ENCODE measurements at places on chromosomes 16 and 17.
A peak's percentile ranks its signal among the peaks of the same experiment; 100 is the strongest.

- DNase-seq: no peak
Observed at GRCh38 chr17:68792873-68793272, 162.3 kb downstream of the ABCA8 start.

DNA sequence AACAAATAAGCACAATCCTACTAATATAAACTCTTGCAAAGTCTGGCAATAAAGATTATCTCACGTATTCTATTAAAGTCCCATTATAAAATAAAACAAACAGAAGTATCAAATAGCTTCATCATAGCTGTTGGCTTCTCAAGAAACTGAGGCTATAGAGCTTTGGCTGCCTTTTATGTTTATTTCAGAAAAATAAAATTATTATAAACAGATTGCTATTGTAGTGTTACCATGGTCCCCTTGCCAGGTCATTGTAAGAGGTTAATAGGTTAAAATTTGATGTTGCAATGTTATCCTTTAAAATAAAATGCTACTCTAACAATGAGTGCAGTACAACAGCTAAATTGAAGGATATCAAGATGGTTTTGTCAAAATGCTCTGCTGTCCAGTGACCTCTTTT lies 828.8 kb upstream of the SOX9 start:
- no peak for DNase-seq

GRCh38 chr17:82228842-82229697 lies at the start of gene SLC16A3:
TSS of gene SLC16A3 (plus strand) at chr17:82229042. CDS start at chr17:82236009, 6,967 bp downstream.
- DNase-seq: no peak

DNA sequence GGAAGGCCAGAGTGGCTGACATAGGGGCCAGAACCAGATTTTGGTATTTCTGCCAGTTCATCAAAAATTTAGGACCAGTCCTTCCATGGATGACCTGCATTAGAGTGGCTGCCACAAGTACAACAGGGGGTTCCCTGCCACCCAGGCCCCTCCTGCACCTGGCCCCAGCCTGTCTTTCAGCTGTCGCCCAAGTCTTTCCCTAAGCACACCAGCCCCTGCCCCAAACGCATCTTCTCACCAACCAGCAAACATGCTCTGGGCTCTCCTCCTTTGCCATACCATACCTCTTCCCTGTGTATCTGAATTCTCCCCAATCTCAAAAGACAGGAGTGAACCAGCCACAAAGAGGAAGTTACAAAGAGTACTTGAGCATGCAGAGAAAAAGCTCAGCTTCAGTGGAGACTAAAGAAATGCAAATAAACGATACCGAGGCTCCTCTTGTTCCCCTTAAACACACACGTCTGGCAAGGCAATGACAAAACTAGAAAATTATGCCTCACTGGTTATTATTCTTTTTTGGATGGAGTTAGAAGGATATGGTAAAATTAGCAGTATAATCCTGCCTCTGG lies 130.6 kb downstream of the DYNLRB2 start:
- no peak for DNase-seq

DNA sequence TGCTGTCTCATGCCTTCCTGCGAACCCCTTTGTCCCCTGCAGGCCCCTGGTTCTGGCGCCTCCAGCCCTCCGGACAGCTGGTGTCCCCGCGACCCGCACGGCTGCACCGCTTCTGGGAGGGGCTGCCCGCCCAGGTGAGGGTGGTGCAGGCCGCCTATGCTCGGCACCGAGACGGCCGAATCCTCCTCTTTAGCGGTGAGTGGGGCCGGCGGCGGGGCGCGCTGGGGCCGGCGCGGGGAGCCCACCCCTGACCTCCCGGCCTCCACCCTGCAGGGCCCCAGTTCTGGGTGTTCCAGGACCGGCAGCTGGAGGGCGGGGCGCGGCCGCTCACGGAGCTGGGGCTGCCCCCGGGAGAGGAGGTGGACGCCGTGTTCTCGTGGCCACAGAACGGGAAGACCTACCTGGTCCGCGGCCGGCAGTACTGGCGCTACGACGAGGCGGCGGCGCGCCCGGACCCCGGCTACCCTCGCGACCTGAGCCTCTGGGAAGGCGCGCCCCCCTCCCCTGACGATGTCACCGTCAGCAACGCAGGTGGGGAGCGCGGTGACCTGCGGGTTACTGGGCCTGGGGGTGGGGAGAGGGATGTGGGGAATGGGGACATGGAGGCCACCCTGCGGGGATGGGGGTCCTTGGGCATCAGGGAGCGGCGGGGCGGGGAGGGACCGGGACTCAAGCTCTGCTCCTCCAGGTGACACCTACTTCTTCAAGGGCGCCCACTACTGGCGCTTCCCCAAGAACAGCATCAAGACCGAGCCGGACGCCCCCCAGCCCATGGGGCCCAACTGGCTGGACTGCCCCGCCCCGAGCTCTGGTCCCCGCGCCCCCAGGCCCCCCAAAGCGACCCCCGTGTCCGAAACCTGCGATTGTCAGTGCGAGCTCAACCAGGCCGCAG lies 7.1 kb upstream of the IL32 start:
- DNase-seq: peak; percentile 66

GRCh38 chr16:35146031-35146710 lies 1686.8 kb downstream of the TP53TG3F start:
- no peak for DNase-seq

DNA sequence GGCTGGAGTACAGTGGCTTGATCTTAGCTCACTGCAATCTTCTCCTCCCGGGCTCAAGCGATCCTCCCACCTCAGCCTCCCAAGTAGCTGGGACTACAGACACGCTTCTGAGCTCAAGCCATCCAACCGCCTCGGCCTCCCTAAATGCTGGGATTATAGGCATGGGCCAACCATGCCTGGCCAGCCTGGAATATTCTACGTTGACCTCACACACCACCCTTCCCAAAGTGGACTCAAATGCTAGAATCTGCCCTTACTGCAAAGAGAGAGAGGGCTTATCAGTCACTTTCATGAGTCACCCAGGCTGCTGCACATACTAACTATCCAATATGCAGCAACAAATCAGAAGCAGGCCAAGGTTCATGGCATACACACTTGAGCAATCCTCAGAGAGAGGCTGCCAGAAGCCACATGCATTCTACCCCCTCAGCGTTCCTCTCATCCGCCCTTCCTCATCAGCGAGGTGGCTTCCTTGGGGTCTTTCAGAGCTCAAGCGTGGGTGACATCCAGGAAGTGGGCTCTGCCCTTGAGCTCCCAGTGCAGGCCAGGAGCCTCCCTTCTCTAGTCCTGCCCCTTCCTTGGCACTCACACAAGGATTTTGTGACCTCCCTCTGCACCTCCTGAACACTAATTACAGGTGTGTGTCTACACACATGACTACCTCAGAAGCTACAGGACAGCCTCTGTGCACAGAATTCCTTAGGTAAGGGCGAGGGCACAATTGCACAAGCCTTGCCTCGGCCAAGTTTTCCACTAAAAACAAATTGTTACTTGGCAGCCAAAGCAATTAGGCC lies 24.8 kb upstream of the SIAH1 start:
- DNase-seq: no peak

DNA sequence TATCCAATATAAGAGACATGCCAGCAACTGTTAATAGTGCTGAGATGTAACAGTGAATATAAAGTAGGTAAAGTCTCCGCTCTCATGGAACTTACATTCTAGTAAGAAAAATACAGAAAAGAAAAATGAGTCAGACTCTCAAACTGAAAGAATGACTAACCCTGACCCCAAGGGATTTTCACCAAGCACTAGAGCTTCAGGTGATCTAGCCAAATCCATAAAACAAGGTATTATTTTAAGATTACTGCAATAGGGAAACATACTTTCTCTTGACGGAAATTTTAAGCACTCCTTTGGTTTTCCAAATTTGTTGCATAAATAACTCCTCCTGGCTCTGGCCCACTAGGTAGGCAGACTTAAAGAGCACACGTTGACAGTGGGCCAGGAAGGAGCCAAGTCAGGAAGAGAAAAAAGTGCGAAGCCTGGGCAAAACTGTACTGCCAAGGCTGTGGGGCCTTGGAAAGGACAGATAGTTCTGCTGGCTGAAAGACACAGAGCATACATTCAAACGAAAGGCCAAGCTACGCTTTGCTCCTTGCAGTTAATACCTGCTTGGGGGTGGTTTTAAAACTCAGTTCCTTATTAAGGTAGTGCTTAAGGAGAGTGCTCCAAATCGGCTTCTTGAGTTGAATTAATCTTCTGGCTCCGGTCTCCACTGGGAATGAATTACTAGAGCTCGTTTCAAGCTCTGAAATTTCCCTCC lies 1.4 kb downstream of the GOT2 start:
- DNase-seq: no peak

GRCh38 chr17:48429156-48429555 lies 858 bp downstream of the SKAP1 start:
- no peak for DNase-seq

DNA sequence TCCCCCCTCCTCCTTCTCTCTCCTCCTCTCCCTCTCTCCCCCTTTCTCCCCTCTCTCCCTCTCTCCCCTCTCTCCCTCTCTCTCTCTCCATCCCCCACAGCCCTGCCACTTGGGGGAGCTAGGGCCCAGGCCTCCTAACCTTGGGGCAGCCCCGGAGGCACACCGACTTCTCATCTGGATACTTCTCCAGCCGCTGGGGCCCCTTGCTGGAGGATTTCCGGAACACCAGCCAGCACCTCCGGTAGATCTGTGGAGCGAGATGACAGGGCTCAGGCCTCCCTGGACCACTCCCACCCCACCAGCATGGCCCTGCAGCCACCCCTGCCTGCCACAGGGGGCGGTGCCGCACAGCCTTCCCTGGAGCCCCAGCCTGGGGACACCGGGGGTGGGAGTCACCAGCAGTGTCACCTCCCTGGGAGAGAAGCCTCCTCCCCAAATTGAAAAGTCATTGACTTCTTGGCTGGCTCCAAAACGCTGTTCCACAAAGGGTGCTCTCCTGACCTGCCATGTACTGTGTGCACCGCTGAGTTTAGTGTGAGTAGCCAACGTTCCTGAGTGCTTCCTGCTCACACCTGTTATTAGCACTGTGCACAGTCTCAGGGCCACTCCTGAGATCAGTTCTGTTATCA lies 10.5 kb downstream of the DOK4 start:
- peak; percentile 76 for DNase-seq

- DNase-seq: peak; percentile 87
Observed at GRCh38 chr17:81119223-81120148, 45.8 kb upstream of the PVALEF start.

- DNase-seq: no peak
Observed at GRCh38 chr16:1690810-1691209, 12.7 kb downstream of the JPT2 start.

- no peak for DNase-seq
Observed at GRCh38 chr16:75647112-75647491, 363 bp downstream of the KARS1 start.

GRCh38 chr16:19502395-19503131 lies 19.3 kb downstream of the GDE1 start:
- peak; percentile 79 for DNase-seq

GRCh38 chr16:7419441-7419840 lies 86.8 kb downstream of the RBFOX1 start:
- DNase-seq: no peak

GRCh38 chr16:35302859-35303258 lies 1843.4 kb downstream of the TP53TG3F start:
- no peak for DNase-seq

DNA sequence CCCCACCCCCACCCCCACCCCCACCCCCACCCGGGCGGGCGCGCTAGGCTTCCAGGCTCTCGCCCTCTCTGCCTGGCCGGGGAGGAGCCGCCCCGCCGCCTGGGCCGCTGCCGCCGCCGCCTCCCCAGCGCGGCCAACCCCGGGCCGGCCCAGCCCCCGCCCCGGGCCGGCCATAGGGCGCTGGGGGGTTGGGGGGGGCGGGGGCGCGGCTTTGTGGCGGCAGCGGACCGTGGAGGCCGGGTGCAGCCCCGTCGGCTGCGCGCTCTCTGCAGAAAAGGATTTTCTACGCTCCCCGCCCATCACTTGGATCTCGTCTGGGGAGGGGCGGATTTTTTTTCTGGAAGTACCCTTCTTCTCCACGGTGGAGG lies 230.9 kb downstream of the MRTFB start:
- peak; percentile 22 for DNase-seq

GRCh38 chr17:14748036-14748710 lies 447.3 kb downstream of the HS3ST3B1 start:
- DNase-seq: no peak

GRCh38 chr17:81726004-81726403 lies 13.9 kb downstream of the SLC25A10 start:
- DNase-seq: no peak

DNA sequence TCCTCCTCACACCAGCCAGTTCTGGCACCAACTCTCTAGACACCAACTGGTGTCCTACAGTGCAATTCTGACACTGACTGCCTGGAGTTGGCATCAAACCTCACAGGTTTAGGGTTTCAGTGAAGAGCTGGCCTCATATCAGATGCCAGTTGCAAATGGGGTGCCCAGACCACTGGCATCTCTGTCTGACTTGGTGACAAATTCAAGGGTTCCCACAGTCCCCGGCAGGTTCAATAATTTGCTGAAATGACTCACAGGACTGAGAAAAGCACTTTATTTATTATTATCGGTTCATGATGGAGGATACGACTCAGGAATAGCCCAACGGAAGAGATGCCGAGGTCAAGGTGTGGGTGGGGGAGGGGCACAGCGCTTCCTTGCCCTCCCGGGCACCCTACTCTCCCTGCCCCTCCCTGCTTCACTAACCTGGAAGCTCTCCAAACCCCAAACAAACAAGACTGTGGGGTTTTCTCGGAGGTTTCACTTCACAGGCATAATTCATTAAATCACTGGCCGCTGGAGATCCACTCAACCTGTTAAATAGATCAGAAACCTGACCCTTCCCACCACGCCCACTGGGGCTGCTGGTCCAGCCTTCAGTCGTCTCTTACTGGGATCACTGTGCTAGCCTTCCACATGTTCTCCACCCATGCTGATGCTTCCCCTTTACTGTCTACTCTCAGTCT lies 1.7 kb upstream of the NLRP1 start:
- DNase-seq: no peak

DNA sequence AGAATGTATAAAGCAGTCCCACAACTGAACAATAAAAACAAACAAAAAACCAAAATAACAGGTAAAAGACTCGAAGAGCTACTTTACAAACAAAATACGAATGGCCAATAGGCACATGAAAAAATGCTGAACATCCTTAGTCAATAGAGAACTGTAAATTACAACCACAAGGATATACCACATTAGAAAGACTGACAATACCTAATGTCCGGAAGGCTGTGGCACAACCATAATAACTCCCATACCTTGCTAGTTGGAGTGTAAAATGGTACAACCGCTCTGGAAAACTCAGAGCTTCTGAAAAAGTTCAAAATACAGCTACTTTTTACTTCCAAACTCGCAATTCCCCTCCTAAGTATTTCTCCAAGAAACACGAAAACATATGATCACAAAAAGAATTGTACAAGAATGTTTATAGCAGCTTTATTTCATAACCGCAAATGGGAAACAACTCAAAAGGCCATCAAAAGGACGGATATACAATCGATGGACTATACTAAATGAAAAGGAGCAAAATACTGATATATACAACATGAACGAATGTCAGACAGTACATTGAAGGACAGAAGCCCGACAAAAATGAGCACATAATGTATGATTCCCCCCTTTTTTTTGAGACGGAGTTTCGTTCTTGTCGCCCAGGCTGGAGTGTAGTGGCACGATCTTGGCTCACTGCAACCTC lies 2.3 kb downstream of the TP53 start:
- no peak for DNase-seq

- DNase-seq: no peak
Observed at GRCh38 chr17:42191275-42191608, 3.1 kb downstream of the GHDC start.
